Nephron progenitor cell (in vitro differentiated cells): ENCODE measurements at places on chromosomes 4 and X.

GRCh38 chr4:171676555-171677215, 136.5 kb upstream of the GALNTL6 start:
- DNase-seq, result no peak

DNA sequence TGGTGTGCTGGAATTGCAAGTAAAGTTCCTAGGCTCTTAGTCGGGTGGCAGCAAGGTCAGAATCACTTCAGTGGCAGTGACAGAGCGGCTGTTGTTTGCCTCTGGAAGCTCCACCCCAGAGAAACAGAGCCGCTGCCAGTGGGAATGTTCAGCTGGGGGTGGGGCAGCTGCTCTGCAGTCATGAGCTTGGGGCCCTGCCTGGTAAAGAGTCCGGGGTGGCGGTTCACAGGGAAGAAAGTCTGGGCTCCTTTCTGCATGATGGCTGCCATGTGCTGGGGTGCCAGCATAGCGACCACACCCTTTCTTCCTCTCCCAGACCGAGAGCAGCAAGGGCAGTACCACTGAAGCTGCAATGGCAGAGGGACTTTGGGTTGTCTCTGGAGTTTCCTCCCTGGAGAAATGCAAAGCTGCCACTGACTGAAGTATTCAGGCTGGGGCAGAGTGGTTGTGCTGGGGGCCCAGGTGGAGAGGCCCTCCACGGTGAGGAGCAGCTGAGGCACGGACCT, 108.8 kb upstream of the CENPE start:
- DNase-seq, result peak; percentile 60

- DNase-seq, result no peak
Measured at GRCh38 chr4:157840034-157840433, 332.8 kb downstream of the GASK1B start.

DNA sequence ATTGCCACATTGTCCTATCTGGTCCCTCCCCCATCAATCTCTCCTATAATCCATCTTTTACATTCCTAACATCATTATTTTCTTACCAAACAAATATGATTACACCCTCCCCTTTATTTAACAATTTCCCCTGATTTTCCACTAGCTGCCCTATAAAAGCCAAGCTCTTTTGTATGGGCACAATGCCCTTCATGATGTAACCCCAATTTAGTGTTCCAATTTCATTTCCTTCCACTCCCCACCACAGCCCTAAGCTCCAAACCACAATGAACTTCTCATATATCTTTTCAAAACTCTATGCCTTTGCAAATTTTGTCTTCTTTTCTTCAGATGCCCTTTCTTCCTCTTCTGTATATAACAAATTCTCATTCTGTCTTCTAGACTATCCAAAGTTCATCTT, 39.5 kb upstream of the PTPN13 start:
- DNase-seq, result no peak

GRCh38 chr4:42600578-42600977, 56.3 kb downstream of the ATP8A1 start:
- no peak for DNase-seq

DNA sequence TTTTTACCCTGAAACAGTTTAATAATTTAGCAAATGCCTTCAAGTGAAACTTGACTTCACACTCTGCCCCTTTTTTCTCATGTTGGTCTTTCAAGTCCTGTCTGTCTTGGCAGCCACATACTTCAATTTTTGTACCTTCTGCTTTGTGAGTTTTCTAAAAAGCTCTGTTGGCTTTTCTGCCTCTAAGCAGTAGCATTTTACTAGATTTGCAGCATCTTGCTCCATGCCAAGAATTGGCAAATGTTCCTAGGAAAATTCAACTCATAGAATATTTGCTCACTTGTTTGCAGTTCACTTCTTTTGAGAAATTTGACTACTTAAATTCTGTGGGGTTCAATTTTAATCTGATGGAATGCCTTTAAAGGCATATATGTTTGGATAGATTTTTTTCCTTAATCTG, 59.2 kb downstream of the FAM47A start:
- DNase-seq, result no peak
